ENCODE measurements at places on chromosomes 1 and 21. TPM values are rescaled to one million over a fixed set of nuclear protein-coding genes. Genes with fewer than 3 reads are reported as not detected.

CD1D gene
- total RNA-seq, result 3.3 TPM

COL11A1 gene
- total RNA-seq, result 8.4 TPM

VSIG8 gene
- total RNA-seq, result not detected

KIFAP3 gene
- 38.7 TPM for total RNA-seq

ELK4 gene
- total RNA-seq, result 66.1 TPM

NBPF1 gene
- total RNA-seq, result 55.0 TPM

GSTM1 gene
- 63.8 TPM for total RNA-seq

S100A7 gene
- not detected for total RNA-seq

KANK4 gene
- 0.66 TPM for total RNA-seq

LCE3E gene
- total RNA-seq, result not detected

CXADR gene
- total RNA-seq, result 0.63 TPM
